ENCODE measurements at places on chromosomes 2 and 18.

DNA sequence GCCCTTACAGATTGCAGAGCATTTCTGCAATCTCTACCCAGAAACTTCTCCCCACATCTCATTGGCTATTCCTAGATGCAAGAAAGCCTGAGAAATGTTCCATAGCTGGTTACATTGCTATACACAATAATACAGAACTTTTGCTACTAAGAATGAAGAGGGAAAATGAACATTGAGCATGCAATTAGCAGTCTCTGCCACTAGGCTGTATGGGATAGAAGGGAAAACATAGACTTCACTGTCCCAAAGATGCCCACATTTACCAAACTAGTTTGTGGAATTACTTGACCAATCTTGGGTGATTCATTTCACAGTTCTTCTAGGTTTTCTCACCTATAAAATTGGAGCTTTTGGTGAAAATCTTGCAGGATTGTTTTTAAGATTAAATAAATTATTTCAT, 265.7 kb upstream of the NT5C1B start:
- DNase-seq, result no peak

DNA sequence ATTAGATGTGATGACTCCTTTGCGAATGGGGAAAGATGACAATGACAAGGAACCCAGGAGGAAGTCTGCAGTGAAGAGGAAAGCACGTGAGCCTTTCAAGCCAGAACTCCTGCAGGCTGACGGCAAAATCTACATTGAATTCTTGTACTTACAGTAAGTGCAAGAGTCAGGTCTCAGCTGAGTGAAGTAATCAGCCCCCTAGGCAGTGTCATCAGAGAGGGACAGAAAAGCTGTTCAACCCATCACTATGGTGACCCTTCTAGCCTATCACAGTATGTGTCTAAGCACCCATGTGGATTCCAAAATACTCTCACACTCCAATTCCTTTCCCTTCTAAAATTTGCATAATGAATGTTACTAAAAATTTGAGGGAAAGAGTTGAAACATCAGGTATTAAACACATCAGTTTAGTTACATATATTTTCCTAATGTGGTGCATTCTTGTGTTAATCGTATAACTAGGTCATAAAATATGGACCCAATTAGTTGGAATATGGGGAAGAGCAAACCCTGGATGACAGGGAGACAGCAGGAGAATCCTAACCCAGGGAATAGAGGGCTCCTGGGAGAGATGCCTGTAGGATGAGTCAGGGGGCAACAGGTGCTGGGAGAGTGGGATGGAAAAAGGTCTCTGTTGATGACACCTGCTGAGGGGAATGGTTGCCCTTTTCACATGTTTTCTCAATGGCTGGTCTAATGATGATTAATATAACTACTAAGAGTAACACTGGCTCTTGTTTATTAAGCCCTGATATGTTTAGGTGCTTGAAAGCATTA, 39.5 kb downstream of the VWC2L start:
- no peak for DNase-seq

- no peak for DNase-seq
Observed at GRCh38 chr2:10300997-10301940, 1.4 kb upstream of the HPCAL1 start.

DNA sequence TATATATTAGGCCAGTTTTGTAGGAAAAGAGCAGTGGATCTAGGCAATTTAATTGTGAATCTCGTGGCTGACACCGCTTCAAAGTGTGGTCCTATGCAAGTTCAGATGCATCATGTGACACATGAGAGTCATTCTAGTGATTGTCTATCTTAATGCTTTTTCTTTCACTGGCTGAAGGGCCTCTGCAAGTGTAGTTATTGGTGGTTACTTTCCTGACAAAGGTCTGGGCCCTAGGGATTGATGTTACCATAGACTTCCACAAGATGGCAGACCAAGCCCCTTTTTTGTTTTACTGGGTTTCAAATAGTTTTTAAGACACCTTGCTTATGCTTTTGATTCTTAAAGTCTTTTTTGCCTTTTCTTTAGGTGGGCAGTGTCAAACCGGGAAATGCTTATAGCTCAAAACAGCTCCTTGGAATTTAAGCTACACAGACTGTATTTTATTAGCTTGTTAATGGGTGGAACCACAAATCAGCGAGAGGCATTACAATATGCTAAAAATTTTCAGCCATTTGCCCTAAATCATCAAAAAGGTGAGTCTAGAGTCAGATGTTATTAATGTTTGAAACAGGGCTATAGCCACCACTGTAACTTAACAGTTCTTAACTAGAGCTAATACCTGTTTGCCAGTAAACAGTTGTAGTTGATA, 25.9 kb downstream of the CD8A start:
- peak; percentile 54 for DNase-seq

- DNase-seq, result no peak
Observed at GRCh38 chr2:207008105-207008990, 69.0 kb downstream of the CPO start.

DNA sequence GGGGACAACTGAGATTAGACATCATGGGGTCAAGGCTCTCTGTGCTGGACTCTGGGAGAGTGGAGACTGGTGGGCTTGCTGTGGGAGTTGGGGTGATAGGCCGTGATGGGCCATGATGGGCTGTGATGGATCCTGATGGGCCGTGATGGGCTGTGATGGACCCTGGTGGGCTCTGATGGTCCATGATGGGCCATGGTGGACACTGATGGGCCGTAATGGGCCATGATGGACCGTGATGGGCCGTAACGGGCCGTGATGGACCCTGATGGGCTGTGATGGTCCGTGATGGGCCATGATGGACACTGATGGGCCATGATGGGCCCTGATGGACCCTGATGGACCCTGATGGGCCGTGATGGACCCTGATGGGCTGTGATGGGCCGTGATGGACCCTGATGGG, 18.5 kb downstream of the LPIN1 start:
- no peak for DNase-seq

- no peak for DNase-seq
Observed at GRCh38 chr2:105417857-105418436, 19.1 kb upstream of the FHL2 start.

DNA sequence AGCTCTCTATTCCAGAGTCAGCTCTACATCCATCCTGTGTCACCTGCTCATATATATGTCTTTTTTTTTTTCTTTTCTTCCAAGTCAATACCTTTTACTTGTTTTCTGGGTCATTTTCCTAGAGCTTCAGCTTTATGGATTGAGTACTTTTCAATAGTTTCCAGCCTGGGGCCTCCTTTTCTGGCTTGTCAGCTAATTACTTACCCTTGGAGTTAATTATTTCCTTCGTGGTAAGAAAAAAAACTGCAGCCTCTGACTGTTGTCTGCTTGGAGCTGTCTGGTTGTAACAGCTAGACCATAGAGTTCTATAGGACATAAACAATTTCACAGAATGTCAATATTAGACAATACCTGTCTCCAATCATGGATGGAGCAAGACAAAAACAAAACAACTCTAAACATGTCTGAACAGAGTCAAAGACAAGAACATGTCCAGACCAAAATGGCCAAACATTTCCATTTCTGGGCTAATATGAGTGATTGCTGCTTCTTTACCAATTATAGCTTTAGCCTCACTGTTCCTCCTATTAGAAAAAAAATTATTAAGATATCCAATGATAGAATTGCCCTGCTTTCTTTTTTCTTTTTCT, 643.1 kb downstream of the SLC4A3 start:
- no peak for DNase-seq

DNA sequence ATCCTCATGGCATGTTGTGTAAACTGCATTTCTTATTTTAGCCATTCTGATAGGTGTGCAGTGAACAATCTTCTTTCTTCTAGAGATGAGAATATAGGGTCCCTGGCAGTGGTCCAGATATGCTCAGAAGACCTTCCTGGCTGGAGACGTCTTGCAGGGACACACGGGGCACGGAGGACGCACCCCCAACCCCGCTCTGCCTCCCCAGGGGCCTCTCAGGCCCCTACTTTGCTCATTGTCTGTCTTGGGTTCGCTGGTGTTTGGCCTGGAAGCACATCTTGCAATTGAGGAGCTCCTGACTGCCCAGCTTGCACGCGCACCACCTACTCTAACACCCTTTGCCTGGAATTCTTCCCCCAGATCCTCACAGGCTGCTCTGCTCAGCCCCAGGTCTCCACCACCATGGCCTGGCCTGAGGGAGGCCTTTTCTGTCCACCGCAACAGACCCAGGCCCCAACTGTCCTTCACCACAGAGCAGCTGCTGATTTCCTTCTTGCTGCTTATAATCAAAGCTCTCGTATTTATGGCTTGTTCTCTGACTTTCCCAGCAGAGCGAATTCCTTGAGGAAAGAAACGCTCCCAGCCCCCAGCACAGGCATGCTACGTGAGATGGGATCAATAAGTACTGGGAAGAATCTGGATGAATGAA, 295.9 kb upstream of the HDAC4 start:
- DNase-seq, result no peak

DNA sequence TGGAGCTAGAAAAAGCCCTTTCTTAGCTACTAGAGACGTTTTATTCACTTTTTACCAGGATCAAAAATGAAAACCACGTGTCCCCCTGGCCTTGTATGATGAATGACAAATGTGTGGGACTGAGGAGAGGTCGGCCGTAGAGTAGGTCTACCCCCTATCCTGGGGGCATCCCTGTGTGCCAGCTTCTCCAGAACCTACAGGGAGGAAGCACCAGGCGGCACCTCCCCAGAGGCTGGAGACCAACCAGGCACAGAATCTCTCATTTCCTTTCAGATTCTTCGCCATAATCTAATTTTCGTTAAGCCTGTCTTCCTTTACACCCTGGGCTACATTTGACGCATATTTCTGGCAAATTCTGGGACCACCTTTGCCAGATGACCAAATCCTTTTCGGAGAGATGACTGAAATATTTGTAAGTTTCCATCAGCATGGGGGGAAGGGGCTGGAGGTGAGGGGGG, 15.9 kb downstream of the TWIST2 start:
- no peak for DNase-seq

GRCh38 chr2:178859730-178860129, 52.5 kb upstream of the TTN start:
- DNase-seq, result no peak

DNA sequence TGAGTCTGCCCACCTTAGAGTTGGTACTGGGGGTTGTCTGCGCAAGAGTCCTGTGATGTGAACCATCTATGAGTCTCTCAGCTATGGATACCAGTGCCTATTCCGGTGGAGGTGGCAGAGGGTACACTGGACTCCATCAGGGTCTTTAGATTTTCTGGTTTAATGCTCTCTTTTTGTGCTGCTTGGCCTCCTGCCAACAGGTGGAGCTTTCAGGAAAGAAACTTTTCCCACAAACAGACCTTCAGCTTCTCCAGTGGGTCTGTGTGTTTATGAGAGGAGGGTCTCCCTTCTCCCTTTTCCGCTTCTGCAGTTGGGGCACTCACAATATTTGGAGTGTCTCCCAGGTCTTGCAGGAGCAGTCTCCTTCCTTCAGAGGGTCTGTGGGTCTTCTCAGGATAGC, 1721.9 kb upstream of the SLC39A10 start:
- DNase-seq, result no peak

- DNase-seq, result no peak
Observed at GRCh38 chr2:177015356-177015923, 197.2 kb upstream of the HNRNPA3 start.

DNA sequence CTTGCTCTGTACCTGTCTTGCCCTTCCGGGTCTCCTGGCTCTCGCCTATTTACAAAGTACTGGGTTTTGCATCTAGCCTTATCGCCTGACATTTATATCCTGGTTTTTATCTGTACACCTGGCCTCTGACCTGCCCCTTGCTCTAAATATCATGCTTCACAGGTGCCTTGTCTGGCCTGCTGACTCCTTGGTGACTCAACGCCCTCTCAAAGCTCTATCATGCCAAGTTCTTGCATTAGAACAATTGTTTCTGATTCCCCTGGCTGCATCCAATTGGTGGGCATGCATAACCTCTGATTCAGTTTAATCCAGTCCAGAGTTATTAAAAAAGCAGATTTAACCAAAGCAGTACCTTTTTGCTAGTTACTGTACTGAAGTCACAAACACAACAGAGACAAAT, 113.9 kb upstream of the CCDC68 start:
- no peak for DNase-seq

DNA sequence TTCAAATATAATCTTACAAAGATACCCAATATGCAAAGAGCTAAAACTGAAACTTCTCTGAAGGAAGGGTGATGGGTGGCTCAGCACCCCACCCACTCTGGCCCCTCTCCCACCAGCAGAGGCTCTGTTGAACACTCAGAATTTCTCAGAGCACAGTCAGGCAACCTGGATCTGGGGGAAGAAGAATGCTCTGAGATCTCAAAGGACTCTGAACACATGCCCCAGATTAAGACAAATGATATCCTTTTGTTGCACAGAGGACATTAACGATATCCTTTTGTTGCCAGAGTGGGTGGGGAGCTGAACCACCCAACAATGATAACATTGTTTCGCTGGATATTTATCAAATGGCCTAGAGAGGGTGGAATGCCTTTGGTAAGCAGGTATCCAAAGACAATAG, 104.8 kb downstream of the LBH start:
- no peak for DNase-seq

- DNase-seq, result no peak
Observed at GRCh38 chr2:137249463-137250130, 484.3 kb downstream of the THSD7B start.

DNA sequence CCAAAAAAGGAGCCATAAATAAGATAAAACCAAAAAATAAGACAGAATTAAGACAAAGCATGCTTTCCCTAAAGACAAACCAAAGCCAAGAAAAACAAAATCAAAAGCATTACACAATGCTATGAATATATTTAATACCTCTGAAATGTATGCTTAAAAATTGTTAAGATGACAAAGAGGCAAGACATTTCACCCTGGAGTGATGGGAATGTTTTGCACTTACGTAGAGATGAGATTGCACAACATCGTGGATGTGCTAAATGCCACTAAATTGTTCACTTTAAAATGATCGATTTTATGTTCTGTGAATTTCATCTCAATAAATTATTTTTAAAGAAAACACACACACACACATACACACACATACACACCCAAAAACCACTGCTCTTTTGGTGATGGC, 386.6 kb upstream of the KLHL29 start:
- DNase-seq, result no peak

GRCh38 chr18:26190506-26190905, 35.7 kb upstream of the TAF4B start:
- peak; percentile 13 for DNase-seq

Data from GM13977 (cell line).